ENCODE measurements at places on chromosomes 5 and 9.

DNA sequence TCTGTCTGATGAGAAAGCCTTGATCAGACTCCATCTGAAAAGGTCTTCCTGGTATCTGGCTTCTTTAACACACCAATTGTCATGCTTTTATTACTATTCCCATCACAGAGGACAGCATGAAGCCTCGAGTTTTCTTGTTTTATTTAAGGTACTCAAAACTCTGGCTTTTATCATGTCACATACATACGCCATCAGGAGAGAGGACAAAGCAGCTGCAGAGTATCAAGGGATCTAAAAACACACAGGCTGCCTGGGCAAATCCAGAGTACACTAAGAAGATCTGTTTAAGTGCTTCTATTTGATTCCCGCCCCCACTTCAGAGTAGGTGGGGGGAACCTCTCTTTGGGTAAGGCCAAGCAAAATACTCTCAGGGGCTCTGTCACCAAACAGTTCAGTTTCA is 277.2 kb downstream of the SPOCK1 start:
- DNase-seq, result no peak

GRCh38 chr9:78982849-78983248 is 588.9 kb upstream of the TLE4 start:
- DNase-seq, result no peak

GRCh38 chr9:16579872-16580432 is 290.5 kb downstream of the BNC2 start:
- DNase-seq, result no peak

DNA sequence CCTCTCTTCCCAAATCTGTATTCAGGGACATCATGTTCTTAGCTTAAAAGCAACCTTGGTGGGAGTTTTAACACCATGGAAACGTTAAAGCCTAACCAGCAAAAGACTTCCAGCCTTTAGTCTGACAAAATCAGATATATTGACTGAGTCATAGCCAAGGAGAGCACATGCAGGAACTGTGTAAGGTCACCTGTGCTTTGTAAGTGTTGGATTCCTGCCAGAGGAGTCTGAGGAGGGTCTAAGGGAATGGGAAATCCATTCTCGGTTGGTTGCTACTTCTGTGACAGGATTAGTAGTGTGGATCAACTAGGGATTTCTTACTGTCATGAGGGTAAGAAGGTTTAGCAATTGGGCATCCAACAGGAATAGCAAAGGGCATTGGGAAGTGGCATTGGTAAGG is 142.0 kb upstream of the CHD1 start:
- DNase-seq, result no peak

- no peak for DNase-seq
These were observed 95.8 kb upstream of the RETREG1 start for GRCh38 chr5:16712620-16713019.

- DNase-seq, result no peak
These were observed 58.8 kb upstream of the ERCC6L2 start for GRCh38 chr9:95816716-95817115.

GRCh38 chr9:115109486-115109885 is 8.5 kb downstream of the TNC start:
- no peak for DNase-seq

GRCh38 chr5:126428421-126428820 is 5.2 kb downstream of the GRAMD2B start:
- no peak for DNase-seq

DNA sequence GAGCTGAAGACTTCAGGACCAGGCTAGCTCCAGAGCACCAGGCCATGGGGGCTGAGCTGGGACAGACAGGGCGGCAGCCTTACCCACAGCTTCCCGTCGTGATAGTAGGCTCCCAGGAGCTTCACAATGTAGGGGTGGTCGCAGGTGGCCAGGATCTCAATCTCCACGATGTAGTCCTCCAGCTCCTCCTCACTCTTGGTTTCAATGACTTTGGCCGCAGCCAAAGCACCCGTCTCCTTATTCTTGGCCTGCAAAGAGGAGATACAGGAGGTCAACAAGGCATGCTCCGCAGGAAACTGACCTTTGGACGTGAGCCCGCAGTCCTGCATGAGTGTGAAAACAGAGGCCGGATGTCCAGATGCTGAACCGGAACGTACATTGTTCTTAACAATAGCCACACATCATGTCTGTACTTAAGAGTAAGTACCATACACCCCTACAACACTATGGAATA is 31.5 kb downstream of the STK10 start:
- DNase-seq, result no peak

GRCh38 chr5:136066661-136067271 is 38.0 kb downstream of the TGFBI start:
- no peak for DNase-seq

GRCh38 chr5:15683332-15683731 is 183.4 kb downstream of the FBXL7 start:
- DNase-seq, result no peak

DNA sequence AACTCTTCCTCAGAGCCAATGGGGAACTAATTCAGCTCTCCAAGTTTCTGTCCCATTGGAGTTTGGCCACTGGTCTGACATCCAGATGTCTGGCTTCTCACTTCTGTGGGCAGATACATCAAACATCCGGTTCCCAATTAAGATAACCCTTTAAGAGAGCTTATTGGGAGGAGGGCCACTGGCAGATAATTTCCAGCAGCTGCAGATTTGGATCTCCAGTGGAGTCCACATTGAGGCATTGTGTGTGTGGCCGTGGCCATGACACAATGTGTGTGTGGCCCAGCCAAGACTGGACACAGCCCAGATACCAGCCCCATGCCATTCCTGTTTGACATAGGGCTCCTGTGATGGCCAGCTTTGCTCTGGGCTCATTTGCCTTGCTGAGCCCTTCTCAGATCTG is 110.5 kb upstream of the MAP1B start:
- DNase-seq, result no peak

DNA sequence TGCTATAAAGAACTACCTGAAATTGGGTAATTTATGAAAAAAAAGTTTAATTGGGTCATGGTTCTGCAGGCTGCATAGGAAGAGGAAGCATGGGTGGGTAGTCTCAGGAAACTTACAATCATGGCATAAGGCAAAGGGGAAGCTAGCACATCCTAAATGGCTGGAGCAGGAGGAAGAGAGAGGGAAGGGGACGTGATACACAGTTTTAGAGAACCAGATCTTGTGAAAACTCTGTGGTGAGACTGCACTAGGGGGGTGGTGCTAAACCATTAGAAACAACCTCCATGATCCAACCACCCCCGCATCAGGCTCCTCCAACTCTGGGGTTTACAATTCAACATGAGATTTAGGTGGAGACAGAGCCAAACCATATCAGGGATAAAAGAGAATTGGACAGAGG is 624.2 kb downstream of the PRR16 start:
- DNase-seq, result no peak

DNA sequence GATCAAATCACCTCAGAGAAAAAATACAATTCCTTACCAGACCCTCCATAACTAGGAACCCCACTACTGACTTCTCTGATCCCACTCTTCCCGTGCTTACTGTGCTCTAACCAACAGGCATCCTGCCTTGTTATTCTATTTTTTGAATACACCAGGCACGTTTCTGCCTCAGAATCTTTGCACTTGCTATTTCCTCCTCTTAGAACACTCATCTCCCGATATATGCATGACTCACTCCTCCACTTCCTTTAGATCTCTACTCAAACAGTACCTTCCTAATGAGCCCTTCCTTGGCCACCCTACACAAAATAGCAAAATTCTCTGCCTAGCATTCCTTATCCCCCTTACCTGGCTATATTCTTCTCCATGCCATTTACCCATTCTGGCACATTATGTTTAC is 43.9 kb downstream of the MAPKAP1 start:
- no peak for DNase-seq

- DNase-seq, result no peak
These were observed 9.0 kb downstream of the RACK1 start for GRCh38 chr5:181234455-181235306.

DNA sequence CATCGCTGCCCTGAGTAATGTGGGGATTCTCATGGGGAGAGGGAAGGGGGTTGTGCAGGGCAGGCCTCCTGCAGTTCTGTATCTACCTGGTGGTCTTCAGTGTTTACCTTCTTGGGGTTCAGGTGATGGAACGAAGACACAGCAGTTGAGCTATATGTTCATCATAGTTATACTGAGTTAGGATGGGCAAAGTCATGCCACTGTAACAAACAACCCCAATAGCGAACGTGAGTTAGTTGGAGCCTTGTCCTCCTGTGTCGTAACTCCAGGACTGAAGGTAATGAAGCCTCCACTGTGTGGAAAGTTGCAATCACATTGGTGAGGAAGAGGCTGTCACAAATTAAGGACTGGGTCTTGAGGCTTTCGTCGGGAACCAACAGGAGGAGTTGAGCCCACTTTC is 64.4 kb downstream of the DAPK1 start:
- DNase-seq, result no peak

DNA sequence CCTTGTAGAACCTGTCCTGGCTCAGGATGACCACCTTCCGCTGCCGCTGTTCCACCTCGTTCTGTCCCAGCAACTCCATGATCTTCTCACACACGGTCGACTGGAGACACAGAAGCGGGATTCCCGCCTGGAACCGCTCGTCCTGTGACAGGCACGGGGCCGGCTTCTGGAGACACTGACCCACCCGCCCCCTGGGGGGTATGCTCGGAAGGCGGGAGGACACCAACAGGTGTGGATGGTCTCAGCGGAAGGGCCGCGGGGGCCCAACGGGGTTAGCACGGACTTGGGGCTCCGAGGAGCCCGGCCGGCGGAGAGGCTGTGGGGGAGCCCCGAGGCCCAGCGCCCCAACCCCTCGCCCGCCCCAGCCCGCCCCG is 530 bp downstream of the UCK1 start:
- DNase-seq, result no peak

DNA sequence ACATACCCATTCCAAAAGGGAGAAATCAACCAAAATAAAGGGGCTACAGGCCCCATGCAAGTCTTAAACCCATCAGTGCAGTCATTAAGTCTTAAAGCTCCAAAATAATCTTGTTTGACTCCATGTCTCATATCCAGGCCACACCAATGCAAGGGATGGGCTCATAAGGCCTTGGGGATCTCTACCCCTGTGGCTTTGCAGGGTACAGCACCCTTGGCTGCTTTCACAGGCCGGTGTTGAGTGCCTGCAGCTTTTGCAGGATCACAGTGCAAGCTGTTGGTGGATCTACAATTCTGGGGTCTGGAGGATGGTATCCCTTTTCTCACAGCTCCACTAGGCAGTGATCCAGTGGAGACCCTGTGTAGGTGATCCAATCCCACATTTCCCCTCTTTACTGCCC is 5.0 kb upstream of the SPINK14 start:
- no peak for DNase-seq

DNA sequence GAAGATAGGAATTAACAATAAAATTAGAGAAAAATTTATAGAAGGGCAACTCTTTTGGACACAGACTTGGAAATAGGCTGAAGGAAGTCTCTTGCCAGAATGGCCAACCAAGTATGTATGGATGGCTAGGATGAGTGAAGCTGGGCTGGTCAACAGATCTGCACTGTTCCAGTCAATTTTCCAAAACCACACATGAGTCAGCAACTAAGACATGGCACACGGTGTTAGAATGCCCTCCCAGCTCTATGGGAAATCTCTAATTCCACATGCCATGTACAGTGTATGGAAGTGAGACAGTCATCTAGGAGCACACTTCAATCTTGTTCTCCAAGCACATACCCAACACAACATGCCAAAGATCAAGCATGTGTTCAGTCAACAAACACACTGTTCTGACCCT is 129.6 kb downstream of the GLIS3 start:
- no peak for DNase-seq

DNA sequence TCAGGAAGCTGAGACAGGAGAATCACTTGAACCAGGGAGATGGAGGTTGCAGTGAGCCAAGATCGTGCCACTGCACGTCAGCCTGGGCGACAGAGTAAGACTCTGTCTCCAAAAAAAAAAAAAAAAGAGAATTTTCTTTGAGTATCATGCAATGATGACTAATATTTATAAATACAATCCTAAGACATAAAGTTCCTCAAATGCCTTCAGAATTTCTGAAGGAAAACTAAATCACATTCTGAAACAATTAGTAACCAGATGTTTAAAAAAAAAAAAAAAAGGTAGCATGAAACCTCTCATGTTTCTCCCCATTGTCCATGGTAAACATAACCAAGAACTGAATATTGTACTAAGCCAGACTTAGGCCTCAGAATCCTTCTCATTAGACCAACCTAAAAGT is 23.1 kb downstream of the MLLT3 start:
- DNase-seq, result no peak

- no peak for DNase-seq
These were observed 285.4 kb downstream of the MAST4 start for GRCh38 chr5:66881480-66882161.

GRCh38 chr5:39262981-39263380 is 43.6 kb upstream of the FYB1 start:
- no peak for DNase-seq

DNA sequence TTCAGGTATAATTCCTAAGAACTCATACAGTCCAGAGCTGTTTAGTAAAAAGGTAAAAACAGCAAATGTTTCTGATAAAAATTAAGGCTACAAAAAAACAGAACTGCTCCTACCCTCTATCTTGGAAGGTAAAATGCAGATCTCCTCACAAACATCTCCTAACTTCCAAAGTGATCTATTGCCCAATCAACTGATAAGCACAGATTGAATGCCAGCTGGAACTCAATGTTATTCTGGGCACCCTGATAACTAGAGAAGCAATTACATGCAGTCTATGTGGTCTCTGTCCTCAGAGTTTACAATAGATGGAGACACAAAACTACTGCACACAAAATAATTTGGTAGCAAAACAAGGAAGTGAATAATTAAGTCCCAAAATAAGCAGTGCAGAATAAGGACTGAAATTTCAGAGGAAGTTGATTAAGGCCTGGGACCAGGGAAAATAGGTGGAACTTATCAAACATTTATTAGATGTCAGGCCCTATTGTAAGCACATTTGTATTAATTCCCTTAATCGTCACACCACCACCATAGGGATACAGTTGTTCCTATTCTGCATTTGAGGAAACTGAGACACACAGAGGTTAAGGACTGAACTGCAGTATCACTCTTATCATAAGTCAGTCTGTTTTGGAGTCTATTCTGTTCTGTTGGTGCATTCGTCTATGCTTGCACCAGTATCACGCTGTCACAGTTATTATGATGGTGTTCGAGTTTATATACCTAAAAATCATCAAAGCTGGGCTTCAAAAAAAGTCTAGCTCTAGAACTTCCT is 102.2 kb upstream of the TARS1 start:
- no peak for DNase-seq

DNA sequence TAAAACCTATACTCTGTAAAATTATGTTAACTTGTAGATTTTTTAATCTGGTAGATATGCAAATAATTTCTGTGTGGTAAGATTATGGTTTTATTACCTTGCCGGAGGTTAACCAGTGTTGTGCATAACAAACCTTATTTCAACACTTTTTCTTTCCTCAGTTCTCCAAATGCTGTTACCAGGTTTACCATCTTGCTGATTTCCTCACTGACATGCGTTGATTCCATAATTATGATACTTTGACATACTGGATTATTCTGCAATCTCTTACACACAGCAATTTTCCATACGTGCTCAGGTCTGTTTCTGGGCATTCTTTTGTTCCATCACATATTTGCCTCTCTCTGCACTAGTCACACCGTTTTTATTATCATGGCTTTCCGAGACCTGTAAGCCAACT is 77.6 kb downstream of the TTC39B start:
- DNase-seq, result no peak
